ENCODE measurements at places on chromosomes 13 and 19.
A peak's percentile ranks its signal among the peaks of the same experiment; 100 is the strongest.

DNA sequence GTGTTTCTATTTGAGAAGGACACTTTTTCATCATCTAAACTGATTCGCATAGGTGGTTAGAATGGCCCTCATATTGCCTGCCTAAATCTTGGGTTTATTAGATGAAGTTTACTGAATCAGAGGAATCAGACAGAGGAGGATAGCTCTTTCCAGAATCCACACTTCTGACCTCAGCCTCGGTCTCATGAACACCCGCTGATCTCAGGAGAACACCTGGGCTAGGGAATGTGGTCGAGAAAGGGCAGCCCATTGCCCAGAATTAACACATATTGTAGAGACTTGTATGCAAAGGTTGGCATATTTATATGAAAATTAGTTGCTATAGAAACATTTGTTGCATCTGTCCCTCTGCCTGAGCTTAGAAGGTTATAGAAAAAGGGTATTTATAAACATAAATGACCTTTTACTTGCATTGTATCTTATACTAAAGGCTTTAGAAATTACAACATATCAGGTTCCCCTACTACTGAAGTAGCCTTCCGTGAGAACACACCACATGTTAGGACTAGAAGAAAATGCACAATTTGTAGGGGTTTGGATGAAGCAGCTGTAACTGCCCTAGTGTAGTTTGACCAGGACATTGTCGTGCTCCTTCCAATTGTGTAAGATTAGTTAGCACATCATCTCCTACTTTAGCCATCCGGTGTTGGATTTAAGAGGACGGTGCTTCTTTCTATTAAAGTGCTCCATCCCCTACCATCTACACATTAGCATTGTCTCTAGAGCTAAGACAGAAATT, 103.8 kb downstream of the TNFRSF19 start:
- DNase-seq, result no peak

- no peak for DNase-seq
Observed at GRCh38 chr13:33537026-33537425, 251.5 kb upstream of the STARD13 start.

DNA sequence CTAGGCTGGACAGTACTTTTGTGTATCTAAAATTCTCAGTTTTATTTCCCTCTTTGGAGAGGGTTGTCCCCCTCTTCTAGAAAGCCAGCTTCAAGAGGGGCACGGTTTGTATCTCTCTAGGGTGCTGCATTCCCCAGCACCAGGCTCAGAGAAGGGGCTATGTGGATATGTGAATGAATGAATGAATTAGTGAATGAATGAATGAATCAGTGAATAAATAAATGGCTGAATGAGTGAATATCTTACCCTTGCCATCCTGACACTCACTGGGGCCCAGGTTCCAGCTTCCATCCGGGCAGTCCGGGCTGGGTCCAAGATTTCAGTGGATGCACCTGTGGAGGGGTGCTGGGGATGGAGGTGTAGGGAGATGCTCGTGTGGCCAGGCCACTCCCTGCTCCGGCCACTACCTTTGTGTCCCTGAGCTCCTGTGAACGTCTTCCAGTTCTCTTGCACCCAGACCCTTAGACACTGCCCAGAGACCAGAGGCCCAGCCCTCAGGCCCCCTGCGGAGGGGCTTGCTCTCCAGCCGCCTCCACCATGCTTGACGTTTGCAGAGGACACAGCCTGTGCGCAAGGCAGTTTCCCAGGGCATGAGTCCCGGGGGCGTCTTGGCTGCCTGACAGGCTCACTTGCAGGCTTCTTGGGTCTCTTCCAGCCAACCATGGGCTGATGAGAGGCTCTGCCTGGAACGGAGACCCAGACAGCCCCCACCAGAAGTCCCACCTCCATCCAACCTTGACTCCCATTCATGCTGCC, 2.8 kb upstream of the KCNN1 start:
- no peak for DNase-seq

GRCh38 chr13:110299283-110299840, 7.6 kb downstream of the COL4A1 start:
- DNase-seq, result no peak

GRCh38 chr19:52297601-52298364, 814 bp downstream of the ZNF480 start:
- DNase-seq, result no peak

- DNase-seq, result no peak
Observed at GRCh38 chr19:51797480-51797879, 2.5 kb downstream of the FPR3 start.

DNA sequence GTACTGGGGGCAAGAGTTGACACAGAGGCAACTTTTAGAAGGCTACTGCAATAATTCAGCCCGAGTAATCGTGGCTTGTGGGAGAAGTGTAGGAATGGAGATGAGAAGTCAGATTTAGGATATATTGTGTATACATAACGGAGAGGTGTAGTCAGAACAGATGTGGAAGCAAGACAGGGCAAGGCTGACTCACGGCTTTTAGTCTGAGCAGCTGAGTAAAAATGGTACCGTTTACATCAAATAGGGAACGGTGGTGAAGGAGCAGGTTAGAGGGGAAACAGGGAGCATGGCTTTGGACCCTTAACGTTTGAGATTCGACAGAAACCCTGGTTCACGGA, 796 bp upstream of the LSM14A start:
- no peak for DNase-seq

- no peak for DNase-seq
Observed at GRCh38 chr13:100541897-100542825, 46.4 kb downstream of the GGACT start.

GRCh38 chr13:47831265-47831664, 169.8 kb downstream of the SUCLA2 start:
- DNase-seq, result no peak

DNA sequence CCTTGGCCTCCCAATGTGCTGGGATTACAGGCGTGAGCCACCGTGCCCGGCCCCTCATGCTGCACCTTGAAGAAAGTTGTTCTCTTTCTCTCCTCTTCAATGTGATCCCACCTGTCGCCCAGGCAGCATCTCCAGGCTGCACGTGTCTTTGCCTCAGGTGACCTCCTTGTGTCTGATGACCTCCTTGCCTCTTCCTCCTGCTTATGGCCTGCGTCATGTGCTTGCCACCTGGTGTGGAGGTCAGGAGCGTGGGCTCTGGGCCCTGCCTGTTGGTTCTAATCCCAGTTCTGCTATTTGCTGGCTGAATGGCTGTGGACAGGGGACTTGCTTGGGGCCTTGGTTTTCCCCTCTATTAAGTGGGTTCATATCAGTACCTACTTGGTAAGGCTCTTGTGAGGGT, 6.3 kb downstream of the BICRA start:
- no peak for DNase-seq

GRCh38 chr19:50717891-50718254, 1.7 kb downstream of the SHANK1 start:
- no peak for DNase-seq

GRCh38 chr19:1987197-1988187, 28.0 kb downstream of the BTBD2 start:
- no peak for DNase-seq

DNA sequence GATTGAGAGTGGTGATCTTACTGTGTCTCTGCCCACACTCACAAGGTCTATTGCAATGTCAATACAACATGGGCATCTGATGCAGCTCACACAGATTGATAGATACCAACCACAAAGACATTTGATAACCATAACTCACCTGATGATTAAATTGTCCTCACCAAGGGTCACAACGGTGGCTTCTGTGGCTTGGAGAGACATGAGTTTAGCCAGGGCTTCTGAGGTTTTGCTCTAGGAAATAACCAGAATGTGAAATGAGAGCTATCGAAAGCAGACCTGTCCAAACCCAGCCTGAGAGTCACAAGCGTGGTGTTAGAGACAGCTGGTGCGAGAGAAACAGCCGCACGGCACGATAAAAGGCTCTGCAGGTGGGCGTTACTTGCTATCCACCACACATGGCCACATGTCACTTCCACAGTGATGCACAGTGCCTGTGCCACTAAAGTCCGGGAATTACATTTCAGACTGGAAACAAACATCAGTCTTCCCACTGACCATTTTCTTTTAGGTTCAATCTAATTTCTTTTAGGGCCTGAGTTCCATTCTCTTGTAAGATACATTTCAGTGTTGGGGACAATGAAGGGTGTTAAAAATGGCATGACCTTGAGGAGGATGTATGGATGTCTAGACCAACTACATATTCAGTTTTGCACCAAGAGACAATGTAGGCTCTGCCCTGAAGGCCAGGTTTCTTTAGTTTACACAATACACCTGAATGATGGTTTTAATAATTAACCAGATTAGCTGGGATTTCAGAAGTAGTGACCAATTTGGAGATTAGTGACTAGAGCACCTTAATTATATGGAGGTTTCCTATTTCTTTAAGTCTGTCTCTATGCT, 53.7 kb downstream of the ATP7B start:
- DNase-seq, result no peak

DNA sequence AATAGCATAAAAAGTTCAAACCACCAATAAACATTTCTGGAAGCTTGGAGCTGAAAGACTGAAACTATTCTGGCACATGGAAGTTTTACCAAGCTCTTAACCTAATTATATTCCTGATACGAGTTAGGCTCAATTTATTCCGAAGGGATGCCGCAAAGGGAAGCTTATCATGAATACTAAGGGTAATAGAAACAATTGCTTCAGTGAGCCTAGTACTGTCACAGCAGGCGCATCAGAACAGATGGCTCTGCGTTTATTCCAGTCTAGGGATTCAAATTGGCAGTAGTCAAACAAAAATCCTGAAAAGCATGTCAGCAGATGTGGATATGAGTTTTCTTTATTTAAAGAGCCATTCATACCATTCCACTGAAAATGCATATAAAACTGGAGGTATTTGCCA, 779.5 kb downstream of the GPC5 start:
- no peak for DNase-seq

GRCh38 chr19:49133621-49134454, 14.5 kb downstream of the PPFIA3 start:
- peak; percentile 78 for DNase-seq

DNA sequence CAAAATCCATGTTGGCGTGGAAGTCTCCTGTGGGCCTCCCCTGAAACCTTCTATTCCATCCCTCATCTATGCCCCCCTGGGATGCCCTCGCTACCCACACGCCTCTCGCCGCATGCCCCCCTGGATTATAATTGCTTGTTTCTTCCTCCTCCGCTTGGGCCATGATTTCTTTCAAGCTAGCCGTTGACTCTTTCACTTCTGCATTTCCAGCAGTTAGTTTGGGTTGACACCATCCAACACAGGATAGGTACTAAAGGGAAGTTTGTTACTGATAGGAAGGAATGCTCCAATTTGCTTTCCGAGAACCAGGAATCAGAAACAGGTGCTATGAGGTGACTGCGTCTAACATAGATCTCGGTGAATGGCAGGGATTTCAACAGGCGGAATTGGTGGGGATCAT, 7.7 kb upstream of the SLC25A15 start:
- DNase-seq, result no peak

DNA sequence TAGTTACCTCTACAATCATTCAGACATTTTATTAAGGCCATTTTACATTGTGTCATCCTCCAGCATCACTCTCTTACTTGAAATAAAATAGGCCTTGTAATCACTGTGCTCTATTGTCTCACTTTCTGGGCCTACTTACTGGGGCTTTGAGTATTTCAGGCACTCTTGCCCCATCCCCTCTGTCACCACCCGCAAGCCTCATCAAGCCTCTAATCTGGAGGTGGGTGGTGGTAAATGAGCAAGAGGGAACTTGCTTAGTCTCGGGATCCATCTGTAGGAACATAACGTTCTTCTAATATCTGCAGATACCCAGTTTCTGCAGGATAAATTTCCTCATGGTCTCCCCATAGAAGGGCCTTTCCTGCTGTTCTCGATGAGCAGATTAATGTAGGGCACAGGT, 19.4 kb upstream of the GPR18 start:
- no peak for DNase-seq

DNA sequence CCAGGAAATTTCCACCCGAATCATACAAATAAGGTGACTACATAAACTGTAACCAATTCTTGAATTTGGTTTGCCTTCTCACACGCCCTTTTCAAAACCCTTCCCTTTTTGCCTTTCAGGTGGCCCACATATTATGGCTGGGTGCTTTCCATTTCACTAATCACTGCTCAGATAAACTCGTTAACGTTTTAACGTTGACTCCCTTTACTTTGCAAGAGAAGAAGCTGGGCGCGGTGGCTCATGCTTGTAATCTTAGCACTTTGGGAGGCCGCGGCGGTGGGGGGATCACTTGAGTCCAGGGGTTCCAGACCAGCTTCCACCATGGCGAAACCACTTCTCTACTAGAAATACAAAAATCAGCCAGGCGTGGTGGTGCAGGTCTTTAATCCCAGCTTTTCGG, 19.8 kb upstream of the ZNF91 start:
- DNase-seq, result peak; percentile 53

DNA sequence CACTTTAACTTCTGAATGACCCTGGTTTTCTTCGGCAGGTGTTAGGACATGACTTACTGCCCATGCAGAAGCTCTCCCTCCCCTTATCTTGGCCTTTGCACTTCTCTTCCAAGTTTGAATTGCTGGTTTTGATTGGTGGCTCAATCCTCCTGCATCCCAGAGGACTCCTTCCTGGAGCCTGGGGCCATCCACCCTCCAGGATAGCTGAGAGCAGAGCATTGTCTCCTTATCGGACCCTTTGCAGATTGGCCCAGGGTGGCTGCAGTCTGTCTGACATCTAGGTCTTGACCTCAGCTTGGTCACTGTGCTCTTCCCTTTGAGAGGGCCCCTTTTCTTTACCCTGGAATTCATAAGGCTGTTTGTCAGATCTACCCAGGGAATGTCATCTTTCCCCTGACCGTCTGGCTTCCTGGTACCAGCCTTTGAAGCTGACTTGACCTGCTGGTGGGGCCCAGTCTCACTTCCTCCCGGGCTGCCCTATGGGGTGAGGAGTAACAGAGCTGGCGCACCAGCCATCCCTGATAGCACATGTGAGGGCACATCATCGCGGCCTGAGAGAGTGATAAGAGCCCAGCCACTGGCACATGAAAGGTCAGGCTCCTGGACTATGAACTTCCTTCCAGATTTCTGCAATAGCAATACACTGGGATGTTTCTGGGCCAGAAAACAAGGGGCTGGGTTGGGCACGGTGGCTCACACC, 172.9 kb upstream of the UBL3 start:
- no peak for DNase-seq

DNA sequence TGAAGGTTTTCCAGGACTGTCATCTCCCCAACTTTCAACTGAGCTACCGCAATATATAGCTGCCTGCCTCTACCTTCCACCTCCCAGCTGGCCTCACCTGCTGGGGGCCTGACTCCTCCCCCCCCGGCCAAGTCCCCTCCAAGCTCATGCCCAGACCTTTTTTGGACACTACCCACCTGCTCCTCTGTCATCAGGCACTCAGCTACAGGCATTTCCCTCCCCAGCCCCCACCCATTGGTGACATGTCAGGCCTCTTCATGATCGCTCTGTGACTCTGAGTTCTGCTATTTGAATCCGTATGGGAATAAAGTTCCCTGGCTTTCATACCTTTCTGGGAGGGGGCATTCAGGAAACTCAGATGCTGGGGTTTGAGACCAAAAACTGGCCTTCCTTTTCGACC, 1.8 kb downstream of the PRKACA start:
- no peak for DNase-seq

DNA sequence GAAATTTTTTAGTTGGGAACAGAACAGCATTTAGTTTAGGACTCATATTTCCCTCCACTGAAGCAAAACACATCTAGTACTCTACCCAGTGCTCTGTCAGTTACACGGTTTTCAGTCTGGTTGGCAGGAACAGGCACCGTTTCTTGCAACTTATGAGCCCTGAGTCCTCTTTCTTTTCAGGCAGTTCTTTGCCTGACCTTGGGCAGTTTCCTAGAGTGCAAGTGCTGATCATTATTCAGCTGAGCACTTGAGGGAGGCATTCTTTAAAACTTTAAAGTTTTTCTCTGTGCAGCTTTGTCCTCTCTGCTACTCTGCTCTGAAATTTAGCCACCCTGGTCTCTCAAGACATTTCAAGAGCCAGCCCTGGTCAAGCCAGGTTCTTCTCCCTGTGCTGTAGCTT, 96.1 kb downstream of the MYO16 start:
- no peak for DNase-seq

- DNase-seq, result no peak
Observed at GRCh38 chr13:46595136-46595884, 42.3 kb downstream of the LRCH1 start.
